ENCODE measurements at places on chromosomes 12 and 14.

DNA sequence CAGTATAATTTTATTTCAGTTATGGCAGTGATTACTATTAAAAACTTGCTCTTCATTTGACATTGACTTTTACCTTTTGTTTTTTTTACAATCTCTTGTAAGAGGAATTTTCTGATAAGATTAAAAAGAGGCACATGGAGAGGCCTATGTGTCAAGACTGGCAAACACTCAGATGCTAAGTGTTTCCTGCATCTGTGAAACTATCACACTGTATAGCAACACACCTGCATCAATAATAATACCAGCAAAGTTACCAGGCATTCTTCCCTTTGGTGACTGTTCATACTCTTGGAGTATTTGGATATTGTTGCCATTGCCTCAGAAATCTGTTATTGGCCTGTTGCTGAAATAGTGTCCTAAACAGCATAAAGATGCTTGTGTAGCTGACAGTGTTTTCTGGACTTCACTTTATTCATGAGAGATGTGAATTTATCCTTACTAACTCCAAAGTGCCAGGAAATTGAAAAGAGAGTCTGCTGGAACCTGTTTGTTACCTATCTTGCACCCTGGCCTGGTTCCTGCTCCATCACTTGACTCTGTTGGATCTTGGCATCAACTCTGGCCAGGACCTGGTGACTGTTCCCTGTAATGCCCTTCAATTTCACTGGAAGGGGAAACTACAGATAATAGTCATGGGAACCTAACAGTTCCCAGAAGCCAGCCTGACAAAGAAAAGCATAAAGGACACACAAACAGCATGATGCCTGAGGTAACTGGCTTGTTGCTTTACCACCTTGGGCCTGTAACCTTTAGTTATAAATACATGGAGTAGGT is 19.8 kb downstream of the SLC16A7 start:
- no peak for DNase-seq

DNA sequence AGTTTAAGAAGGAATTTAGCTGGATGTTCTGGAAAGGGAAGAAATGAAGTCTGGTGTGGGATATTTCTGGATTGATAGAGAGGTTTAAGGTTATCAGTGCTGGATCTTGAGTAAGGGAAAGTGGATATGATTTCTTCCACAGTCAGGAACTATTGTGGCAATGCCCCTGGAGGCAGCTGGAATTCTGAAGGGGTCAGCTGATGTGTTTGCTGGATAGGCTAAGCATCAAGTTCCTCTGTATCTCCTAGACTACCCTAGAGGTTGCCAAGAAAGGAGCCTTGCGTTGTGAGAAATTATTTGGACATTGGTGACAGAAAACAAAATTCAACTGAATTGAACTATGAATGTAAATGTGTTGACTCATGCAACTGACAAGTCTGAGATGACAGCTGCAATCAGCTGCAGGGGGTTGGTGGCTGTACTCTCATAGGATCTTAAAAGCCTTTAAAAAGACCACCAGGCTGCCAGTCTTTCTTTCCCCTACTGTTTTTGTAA is 244.4 kb downstream of the ATXN7L3B start:
- no peak for DNase-seq

DNA sequence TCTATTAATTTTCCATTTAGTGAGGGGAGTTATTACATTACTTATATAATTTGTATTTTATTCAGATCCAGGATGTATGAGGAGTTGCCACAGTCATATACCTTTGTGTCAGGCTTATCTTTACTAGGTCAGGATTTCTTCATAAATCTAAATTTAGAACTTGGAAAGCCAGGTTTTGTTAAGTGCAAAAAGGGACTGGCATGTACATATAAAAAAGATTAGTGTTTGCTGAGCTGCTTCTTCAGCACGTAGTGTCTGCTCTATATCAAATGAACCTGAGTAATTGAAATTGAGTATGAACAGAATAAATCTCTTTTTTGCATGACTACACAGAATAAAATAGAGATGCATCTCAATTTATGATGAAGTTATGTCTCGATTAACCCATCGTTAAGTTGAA is 157.4 kb downstream of the NUBPL start:
- no peak for DNase-seq

- no peak for DNase-seq
These were observed 47.2 kb upstream of the GARIN6 start for GRCh38 chr12:99600388-99600787.

- no peak for DNase-seq
These were observed 16.6 kb upstream of the CLEC2A start for GRCh38 chr12:9948606-9949296.

DNA sequence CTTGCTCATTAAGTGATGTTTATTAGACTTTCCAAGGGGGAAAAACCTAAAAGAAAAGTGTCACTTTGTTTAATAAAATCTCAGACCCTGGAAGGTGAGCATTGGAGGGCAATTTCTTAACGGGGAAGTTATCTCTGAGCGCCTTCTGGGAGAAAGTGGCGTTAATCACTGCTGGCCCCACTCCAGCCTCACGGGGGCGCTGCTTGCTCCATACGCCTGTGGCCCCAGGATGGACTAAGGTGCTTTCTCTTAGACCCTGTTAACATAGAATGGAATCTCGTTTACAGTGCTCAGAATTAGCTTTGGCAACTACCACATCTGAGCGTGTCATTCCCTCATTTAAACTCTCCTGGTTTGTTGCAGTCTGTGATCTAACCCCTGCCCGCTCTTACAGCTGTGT is 16.4 kb upstream of the PRIMA1 start:
- DNase-seq = no peak

GRCh38 chr14:76958980-76959710 is 69.4 kb downstream of the IRF2BPL start:
- no peak for DNase-seq

DNA sequence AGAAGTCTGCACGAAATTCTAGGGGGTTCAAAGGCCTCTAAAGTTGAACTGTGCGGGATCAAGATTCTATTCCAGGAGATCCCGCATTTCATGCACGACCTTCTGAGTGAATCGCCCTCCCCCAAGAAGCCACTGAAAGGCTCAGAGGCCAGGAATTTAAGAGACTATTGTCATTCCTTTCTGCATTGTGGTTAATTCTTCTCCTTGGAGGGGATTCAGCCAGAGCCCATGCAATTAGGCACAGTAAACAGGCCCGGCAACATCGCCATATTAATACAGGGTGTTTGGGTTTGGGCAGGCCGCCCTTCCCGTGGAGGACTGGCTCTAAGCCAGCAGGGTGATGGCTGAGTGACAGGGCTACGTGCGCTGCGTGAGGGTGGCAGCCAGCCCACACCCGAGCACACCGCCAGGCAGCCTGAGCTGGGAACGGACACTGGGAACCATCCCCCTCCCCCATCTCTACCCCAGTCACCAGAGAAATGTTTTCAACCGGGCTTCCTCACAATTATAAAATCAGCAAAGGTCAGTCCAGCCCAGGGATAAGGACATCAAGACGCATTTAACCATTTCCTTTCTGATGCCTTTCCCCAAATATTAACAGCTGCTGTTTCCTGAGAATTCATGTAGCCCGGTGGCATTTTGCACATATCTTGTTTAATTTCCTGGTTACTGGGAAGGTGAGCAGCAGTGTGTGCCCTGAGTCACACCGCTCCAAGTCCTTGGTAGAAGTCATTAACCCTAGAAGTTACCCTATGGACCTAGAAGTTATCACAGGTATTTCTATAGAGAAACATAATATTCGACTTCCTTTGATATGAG is 12.5 kb downstream of the EGLN3 start:
- DNase-seq = no peak

DNA sequence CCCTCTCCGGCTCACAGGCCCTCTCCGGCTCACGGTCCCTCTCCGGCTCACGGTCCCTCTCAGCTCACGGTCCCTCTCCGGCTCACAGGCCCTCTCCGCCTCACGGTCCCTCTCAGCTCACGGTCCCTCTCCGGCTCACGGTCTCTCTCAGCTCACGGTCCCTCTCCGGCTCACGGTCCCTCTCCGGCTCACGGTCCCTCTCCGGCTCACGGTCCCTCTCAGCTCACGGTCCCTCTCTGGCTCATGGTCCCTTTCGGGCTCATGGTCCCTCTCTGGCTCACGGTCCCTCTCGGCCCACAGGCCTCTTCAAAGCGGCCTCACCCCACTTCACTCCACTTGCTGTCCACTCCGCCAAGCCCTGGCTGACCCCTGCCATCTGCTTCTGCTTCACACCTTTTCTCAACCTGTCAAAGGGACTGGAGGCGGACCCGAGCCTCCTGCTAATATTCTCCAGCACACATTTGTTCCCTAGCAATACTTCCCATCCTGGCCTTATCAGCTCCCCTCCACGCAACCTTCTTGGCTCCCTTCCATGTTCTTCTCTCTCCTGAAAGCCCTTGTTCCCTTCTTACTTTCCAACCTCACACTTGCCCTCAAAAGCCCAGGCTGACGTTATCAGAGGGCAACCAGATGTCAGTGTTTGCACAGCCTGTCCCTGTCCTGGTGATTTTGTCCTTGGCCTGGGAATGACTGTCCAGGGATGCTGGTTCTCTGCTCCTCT is 176.7 kb downstream of the CALM1 start:
- no peak for DNase-seq

DNA sequence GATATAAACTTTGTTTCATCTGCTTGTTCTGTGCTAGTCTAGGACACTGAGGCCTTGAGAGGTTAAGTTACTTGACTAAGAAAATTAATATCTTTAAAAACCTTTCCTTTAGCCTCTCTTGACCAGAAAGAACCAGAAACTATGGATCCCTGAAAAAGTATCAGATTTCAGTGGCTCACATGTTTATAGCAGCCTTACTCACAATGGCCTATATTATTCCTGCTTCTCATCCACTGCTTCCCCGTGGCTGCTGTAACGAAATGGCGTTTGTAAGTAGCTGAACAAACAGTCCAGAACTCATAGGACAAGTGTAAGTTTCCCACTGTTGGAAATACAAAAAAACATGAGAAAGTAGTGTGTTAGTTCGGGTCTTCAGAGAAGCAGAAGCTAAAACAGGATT is 3.2 kb upstream of the PYGL start:
- DNase-seq = no peak

DNA sequence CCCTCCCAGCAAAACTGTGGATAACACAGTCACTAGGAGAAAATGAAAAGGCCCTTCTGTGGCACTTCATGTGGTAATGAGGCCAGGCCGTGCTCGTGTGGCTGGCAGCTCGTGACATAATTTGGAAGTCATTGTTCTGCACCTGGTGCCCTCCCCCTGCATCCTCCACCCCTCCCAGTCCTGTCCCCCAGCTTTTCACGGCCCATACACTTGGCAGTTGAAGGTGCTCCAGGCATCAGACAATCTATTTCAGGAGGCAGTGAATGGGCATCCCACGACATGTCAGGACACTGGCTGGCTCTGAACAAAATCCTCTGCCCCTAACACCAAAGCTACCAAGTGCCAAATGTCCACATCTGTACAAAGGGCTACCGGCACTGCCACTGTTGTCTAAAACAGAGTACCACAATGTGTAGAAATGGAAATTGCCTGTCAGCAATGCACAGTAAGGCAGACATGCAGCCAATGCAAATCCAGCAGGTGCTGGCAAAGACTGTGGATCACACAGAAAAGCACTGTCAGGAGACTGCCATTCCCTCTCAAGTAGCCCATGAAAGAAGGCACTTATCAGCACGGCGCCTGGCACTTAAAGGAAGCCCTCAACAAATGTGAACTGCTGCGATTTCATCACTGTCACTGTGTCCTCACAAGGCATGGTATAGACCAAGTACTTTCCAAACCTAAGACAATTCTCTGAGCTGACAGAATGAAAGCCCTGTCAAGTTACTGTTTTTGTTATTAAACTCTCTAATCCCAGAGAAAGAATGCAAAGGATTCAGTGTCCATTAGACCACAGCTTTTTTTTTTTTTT is 39.1 kb downstream of the CORO1C start:
- DNase-seq = no peak

DNA sequence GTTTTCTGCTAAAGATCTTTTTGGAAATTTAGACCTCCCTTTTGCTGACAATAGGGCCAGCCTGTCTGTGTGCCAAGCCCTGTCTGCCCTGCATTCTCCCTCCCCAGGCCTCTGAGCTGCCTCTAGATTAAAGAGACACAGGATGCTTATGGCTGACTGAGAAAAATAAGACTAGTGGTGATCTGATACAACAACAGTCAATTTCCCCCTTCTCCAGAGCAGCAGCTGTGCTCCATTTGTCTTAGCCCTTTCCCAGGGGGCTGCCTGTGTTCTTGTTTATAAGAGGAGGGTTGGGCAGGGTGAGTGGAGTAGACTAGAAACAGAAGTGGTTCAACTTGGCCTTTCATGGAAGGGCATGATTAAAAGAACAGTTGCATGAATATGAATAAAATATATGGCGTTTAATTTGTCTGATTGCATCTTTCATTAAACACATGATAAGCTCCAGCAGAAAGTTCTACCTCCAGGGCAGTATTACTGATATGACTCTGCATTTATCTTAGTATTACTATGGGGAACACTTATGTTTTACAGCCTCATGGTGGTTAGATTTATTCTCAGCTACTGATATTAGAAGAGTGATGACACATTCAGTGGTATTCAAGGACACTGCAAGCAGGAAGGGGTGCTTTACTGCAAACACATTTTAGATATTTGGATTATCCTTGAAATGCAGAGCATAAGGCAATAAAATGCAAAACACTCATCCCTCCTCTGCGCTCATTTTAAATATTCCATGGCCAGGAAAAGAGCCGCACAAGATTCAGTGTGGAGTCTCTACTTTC is 150.2 kb upstream of the CLEC14A start:
- DNase-seq = no peak

- no peak for DNase-seq
These were observed 9.8 kb downstream of the ZNF385A start for GRCh38 chr12:54374562-54375258.

DNA sequence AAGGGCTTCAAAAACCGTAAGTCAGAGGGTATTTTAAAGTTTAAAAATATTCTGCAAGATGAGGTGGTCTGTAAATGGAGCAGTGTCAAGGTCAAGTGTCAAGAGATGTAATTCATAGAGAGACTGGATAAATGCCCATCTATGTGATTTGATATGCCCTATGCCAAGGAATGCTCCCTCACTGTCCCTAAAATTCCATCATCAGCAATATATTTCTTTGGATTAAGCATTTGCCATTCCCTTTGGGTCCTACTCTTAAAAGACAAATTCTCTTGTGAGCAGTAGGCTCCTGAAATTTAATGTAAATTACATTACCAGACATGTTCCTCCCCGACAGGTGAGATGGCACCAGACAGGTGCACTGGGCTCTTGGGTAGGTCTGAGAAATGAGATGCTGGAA is 16.0 kb upstream of the FOS start:
- DNase-seq = no peak

GRCh38 chr12:57611108-57611826 is at the start of gene ARHGEF25:
ARHGEF25 (plus strand) TSS chr12:57611435; CDS start chr12:57611895, 460 bp downstream.
- peak; percentile 61 for DNase-seq

DNA sequence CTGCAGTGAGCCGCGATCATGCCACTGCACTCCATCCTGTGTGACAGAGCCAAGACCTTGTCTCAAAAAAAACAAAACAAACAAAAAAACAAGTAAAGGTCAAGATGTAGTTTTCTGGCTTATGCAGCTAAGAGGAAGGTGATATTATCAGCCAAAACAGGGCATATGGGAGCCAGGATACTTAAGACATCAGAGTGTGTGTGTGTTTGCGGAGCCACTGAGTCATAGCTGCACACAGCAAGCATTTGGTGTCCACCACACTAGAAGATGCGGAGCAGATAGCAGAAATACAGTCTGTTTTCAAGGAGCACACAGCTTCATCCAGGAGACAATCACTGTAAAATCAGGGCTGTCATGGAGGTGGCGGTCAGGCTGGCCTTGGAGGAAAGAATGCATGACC is 72.6 kb upstream of the REP15 start:
- no peak for DNase-seq

GRCh38 chr12:68445824-68446223 is 113.7 kb upstream of the MDM1 start:
- DNase-seq = no peak

GRCh38 chr12:133264173-133264572 is 28.5 kb upstream of the ANHX start:
- DNase-seq = no peak

GRCh38 chr12:66059666-66060065 is 70.9 kb downstream of the LLPH start:
- DNase-seq = no peak

Data from stimulated activated CD4-positive, alpha-beta T cell treated with anti-CD3 and anti-CD28 coated beads, Interleukin-1b, Interleukin-23, amount 100 ng/mL, for 4 hours (primary cell).